Activated CD4-positive, alpha-beta memory T cell treated with anti-CD3 and anti-CD28 coated beads for 36 hours (primary cell): ENCODE measurements at places on chromosomes 3 and 15.

- no peak for DNase-seq
Observed at GRCh38 chr15:52172869-52173268, 18.3 kb downstream of the GNB5 start.

DNA sequence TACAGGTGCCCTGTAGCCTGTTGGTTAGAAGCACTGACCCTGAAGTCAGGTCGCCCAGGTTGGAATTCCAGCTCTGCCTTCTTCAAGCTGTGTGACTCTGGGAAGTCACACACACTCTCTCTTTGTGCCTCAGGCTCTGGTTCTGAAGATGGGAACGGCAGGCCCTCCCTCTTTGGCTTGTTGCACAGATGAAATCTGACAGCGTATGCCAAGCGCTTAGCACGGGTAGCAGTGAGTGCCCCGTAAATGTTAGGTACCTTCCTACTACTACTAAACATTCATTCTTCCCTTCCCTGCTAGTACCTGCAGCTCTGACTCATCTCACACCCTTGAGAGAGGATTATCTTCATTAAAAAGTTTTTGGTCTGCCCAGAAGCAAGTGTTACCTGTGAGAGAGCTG, 139.0 kb downstream of the PGPEP1L start:
- DNase-seq: no peak

DNA sequence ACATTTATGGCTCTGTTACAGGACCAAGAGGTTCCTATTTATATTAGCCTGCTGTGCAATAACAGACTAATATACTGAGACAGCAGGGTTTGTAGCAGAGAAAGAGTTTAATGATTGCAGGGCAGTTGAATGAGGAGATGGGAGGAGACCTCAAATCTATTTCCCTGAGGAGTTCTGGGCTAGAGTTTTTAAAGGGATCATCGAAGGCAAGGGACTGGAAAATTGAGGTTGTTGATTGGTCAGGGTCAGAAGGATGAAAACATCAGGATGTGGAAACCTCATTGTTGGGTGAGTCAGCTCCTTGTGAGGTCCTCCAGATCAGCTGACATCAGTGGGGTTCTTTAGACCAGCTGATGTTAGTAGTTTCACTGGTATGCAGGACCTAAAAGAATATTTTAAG, 60.6 kb upstream of the GOLGA8B start:
- DNase-seq: no peak

DNA sequence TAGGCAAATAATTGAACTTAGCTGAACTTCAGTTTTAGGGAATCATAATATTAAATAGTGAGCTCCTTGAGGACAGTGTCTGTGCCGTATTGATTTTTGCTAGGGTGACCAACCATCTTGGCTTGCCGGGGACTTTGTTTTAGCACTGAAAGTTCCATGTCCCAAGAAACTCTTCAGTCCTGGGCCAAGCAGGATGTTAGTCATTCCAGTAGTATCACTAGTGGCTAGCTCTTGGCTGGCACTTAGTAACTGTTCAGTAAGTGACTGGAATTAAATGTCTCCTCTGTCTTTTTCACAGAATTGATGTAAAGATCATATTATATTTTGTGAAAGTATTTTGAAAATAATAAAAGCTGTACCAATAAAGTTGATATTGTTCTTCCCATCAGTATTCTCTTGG, 42.3 kb downstream of the RSRC1 start:
- DNase-seq: no peak

DNA sequence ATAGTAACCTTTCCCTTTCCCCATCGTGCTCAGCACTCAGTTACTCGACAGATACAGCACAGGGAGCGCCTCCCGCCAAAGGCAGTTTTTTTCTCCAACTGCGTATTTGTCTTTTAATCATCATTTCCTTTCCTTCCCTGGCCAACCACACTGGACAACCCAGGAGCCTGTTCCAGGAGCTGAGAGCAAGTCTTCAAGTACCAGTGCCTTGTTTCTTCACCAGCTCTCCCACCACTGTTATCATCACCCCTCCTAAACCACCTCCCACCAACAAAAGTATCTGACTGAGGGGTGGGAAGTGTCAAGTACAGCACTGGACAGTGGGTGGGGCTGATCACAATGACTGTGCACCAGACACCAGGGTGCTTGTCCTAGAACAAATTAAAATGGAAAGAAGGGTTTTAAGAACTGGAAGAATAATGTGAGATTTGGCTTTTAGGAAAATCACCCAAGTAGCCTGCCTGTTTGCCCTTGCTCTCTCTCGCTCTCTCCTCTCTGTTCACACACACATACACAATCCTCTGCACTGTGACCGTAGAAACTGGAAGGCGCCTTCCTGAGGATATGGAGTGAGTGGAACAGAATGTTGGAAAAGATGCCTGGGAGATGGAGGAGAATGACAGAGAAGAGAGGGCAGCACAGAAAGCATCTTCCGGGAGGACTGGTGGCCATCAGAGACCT, 126.3 kb downstream of the TNIK start:
- no peak for DNase-seq

GRCh38 chr3:109023656-109024254, 70.1 kb upstream of the GUCA1C start:
- peak; percentile 44 for DNase-seq

GRCh38 chr15:90205886-90206285, 4.8 kb downstream of the SEMA4B start:
- DNase-seq: no peak

DNA sequence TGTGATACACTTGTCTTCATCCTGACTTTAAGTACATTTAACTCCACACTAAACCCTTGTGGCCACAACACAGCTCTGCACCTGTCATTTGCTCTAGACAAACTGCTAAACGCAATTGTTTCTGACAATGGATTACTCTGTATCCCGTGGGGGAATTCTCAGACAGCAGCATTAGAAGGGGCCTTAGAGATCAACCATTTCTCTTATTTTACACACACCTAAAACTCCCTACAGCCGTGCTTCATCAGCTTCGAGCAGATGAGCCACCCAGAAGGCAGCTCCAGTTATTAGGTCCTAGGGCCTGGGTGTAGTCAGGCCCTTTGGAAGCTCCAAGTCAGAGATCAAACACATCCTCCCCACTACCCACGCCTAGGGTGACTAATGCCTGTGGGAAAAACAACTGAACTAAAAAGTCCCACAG, 1.3 kb upstream of the IL12A start:
- peak; percentile 33 for DNase-seq

GRCh38 chr3:45799586-45799985, 3.2 kb upstream of the SLC6A20 start:
- DNase-seq: no peak

- DNase-seq: no peak
Observed at GRCh38 chr3:40914475-40914874, 284.8 kb upstream of the CTNNB1 start.
